GM03348 (cell line): ENCODE measurements at places on chromosomes 12 and 14.

- no peak for DNase-seq
Measured at GRCh38 chr12:44433659-44434058, 442.5 kb downstream of the NELL2 start.

GRCh38 chr12:113133036-113133435 lies 2.5 kb downstream of the RASAL1 start:
- no peak for DNase-seq

GRCh38 chr14:93906341-93907329 lies 20.5 kb upstream of the FAM181A start:
- DNase-seq, result peak; percentile 61

DNA sequence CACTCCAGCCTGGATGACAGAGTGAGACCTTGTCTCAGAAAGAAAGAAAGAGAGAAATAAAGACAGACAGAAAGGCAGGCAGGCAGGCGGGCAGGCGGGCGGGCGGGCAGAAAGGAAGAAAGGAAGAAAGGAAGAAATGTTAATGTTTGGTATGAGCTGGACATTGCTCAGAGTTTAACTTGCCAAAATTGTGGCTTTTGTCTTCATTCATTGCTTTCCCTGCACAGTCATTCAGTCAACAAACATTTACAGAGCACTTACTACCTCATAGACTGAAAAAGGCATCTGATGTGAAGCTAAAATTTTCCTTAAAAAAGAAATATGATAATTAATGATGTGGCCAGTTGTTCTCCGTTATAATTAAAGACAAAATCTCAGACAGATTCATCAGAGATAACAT lies 247.1 kb downstream of the SPTSSA start:
- DNase-seq, result no peak
